ENCODE measurements at places on chromosomes 16 and 17.

DNA sequence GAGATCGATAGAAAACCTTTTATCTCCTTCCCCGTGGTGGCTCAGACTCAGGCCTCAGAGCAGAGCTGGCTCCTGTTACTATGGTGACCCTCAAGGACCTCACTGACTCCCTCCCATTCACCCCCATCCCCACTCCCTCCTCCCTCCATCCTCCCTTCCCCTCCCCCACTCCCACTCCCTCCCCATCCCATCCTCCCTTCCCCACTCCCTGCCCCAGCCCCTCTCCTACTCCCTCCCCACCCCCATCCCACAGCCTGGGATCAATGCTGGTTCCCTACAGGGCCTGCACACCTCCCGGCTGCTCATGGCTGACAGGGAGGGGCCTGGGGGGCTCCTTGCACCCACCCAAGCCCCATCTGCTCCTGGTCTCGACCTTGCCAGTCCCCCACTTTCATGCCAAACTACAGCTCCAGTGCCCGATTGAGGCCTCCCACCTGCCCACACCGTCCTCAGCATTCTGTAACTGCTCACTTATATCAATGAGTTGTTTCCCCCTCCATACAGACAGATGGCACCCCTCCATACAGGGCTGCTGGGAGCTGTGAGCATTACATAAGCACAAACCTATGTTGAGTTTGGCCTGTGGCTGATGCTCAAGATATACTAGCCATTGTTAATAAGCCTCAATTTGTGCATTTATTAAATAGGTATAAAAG, 11.6 kb upstream of the RAI1 start:
- no peak for DNase-seq

DNA sequence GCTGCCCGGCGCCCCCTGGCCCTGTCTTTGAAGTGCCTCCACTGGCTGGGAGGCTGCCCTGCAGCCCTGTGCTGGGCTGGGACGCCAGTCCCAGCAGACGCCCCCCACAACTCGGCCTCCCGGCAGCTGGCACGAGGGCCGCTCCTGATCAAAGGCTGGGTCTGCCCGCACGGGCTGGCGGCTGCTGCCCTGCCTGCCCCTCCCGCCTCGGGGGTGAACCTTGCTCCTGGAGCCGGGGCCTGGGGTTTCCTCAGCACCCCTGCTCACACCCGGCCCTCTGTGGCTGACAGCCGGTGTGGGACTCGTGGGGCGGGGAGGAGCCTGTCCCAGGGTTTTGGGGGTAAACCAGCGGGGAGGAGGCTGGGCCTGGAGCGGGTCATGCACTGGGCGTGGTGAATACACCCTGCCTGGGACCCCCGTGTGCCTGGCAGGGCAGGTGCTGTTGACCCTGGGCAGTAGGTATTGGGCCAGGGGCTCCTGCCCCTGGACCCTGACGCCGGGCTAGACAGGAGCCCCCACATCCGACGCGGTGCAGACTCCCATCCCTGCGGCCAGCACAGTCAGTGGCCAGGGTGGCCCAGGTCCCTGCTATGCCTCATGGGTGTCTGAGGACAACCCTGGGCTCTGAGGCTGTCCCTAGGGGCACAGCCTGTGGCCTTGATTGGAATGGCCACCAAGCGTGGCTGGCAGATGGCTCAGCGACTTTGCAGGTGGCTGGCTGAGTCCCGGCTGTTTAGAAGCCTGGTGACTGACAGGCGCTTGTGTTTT, 21.7 kb downstream of the CENPX start:
- no peak for DNase-seq

- DNase-seq: no peak
These were observed 77.4 kb upstream of the CCL2 start for GRCh38 chr17:34177642-34178041.

GRCh38 chr16:29910819-29911675, 10.8 kb downstream of the ASPHD1 start:
- DNase-seq: no peak

DNA sequence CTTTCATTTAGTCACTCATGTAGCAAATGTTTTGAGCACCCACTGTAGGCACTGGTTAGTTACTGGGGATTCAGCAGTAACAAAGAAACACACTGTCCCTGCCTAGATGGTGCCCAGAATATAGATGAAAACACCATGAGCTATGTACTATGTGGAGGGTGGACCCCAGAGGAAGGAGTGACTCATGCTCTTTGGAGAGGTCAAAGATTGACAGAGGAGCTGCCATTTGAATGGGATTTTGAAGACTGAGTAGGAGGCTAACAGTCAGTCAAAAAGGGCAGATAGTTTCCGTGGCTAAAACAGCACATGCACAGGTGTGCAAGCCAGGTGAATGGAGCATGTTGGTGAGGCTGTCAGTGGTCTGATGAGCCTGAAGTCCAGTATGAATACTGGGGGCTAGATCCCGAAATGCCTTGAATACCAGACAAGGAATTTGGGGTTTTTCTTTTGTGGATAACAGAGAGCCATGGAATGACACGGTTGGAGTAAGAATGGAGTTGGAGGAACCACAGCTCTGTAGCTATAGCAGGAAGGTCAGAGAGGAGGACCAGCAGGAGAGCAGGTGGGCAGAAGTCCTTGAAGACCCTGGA, 6.1 kb downstream of the IL21R start:
- DNase-seq: peak; percentile 45

GRCh38 chr17:74740173-74740572, 3.1 kb downstream of the RAB37 start:
- no peak for DNase-seq

GRCh38 chr16:65621640-65622039, 499.8 kb upstream of the CDH11 start:
- no peak for DNase-seq

- no peak for DNase-seq
These were observed 14.1 kb upstream of the NGFR start for GRCh38 chr17:49480836-49481615.

GRCh38 chr17:31843070-31843745, 15.8 kb downstream of the COPRS start:
- no peak for DNase-seq

DNA sequence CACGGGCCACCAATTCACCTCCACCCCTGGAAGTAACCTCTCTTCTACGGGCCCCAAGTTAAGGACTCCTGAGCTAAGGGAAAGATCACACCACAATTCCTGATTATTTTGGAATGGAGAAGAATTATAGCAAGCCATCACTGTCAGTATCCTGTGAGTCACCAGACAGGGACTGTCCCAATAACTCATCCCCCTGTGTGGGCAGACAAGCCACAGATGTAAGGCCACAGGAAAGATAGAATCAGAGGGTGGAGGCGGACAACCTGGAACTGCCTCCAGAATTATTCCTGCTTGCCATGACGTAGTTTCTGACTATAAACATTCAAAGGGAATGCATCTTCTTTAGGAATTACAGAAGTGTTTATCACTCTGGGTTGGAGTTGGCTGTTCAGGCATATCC, 5.8 kb upstream of the MYO1D start:
- DNase-seq: peak; percentile 38

DNA sequence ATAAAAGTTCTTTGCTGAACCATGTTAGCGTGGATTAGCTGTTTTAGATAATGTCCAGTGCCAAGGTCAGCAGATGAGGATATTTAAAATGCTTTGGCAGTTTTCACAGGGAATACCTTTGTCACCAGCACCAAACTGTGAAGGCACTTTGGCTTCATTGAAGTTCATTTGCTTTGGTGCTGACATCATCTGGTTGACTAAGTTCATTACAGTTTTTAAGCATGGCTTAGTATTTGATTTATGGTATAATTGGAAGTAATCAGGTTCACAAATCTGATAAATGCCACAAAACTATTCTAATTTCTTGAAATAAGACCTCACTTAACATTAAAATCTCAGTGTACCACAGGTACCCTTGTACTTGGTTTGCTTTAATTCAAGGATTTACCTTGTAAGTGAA, 4.3 kb downstream of the GID4 start:
- DNase-seq: no peak

DNA sequence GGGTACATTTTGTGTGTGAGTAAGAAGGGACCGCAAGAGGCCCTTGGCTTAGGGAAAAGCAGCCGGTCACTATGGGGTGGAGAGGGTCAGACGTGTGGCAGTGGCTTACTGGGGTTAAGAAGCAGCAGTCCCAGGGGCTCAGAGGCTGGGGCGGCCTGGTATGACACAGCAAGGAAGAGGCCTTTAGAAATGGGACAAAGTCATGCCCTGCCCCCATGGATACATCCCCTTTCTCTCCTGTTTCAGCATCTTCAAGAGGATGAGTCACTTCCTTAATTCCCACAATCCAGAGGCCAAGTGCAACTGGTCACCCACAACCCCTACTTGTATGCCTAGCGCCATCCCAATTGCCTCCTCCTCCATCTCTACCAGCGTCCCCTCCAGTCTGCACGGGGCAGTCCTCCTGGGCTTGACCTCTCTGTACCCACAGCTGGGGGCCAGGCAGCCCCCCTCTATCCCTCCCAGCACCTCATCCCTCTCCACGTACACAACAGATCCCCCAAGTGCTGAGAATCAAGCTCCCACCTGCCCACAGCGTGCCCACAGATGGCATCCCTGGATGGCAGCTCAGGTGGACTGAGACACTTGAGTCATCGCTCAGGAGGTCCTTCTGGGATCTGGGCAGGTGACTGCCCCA, 6.9 kb upstream of the EFTUD2 start:
- no peak for DNase-seq

DNA sequence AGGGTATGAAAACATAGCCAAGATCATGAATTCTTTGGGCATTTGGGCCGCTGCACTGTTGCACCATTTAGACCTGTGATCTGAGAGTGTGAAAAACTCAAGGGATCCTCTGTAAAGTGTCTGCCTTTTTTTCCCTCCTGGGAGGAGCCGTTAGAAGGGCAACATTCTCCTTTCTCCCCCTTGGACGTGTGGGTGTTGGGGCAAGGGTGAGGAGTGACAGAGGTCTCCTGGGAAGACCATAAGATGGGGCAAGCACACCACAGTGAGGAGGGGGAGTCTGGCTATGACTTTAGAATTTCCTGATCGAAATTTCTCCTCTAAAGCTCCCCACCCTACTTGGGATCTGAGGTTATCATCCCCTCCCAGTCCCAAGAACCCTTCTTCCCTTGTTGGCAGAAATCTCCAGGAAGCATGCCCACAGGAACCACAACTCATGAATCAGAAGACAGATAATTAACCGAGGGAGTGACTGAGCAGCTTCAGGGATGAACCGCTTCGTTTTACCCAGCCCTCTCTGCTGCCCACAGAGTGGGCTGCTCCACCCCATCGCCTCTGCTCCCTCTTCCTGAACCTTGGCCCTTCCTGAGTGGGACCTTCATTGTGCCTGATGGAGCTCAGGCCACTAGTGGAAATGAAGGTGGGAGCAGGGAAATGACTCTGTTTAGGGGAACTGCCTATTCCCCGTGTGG, 4.2 kb downstream of the ITGB3 start:
- no peak for DNase-seq

- no peak for DNase-seq
These were observed 4.7 kb upstream of the TBX21 start for GRCh38 chr17:47728214-47728877.

DNA sequence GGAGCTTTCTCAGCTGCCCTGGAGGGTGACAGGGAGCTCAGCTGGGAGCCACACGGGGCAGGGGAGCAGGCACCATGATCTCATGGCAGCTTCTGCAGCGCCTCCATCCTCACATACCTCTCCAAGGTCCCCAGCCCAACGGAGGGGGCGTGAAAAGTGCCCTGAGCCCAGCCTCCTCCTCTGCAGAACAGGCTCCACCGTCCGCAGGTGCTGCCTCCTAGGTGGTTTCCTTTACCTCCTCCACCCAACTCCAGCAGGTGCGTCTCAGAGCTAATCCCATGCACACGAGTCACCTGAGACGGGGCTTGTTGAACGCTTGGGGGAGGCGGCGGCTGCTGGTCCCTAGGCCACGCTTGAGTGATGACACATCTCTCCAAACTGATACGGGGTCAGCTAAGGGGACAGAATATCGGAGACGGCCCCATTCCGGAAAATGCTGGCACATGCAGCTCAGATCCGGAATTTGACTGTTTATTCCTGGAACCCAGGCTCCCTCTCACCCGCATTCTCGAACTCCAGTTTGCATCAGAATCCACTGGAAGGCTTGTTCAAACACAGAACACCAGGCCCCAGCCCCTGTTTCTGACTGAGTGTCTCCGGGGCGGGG, 387 bp upstream of the SLC38A8 start:
- no peak for DNase-seq

GRCh38 chr17:31130286-31131224, 35.8 kb downstream of the NF1 start:
- no peak for DNase-seq

- DNase-seq: no peak
These were observed 1.3 kb upstream of the PCGF2 start for GRCh38 chr17:38749223-38750043.

DNA sequence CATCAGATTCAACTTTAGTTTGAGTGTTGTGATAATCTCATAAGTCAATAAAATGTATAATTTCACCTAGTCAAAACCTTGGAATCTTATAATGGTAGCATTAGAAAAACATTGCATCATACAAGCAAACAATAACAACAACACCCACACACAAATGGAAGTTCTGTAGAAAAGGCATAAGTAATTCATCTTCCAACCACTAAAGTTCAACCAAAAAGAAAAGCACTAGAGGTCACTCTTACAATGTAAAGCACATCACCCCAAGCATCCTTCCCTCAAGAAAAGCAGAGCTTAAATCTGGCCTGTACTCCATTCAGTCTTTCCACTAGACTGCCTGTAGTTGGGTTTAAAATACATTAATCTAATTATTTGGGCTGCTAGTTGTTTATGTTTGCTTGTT, 1.8 kb downstream of the CNTNAP4 start:
- DNase-seq: no peak

DNA sequence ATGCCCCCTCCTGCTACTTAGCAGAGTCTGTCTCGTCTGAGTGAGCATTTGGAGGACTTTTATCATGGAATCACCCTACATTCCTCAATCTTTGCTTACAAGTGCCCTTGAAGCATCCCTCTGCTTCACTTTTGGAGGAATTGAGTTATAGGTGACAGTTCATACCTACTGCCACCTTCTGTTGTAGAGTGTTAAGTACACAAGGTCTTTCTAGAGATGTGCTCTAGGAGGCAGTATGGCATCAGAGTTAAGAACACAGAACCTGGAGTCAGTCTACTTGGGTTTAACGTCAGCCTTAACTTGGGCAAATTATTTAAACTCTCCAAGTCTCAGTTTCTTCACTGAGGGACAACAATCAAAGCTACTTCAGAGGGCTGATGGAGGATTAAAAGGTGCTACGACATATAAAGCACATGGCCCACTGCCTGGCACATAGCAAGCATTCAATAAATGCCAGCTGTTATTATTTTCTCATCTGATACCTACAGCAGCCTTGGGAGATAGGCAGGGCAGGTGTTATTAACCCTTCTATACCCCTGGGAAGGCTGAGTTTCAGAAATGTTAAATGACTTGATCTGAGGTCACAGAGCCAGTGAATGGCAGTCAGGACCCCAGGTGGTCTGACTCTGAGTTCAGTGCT, 62.2 kb downstream of the UTP18 start:
- DNase-seq: no peak

GRCh38 chr16:70721202-70721963, 35.5 kb upstream of the MTSS2 start:
- DNase-seq: no peak

- no peak for DNase-seq
These were observed 47.6 kb upstream of the CNEP1R1 start for GRCh38 chr16:49977427-49977826.

- DNase-seq: no peak
These were observed 36.3 kb downstream of the SPECC1 start for GRCh38 chr17:20045476-20045875.

- DNase-seq: no peak
These were observed 329 bp downstream of the NLK start for GRCh38 chr17:28042721-28043291.

Measured in stimulated activated CD4-positive, alpha-beta T cell treated with anti-CD3 and anti-CD28 coated beads, Interleukin-4, amount 100 ng/mL, for 48 hours (primary cell).